ENCODE measurements at places on chromosomes 2 and 18.

- no peak for DNase-seq
These were observed 149.9 kb downstream of the PLCL1 start for GRCh38 chr2:197954328-197954727.

DNA sequence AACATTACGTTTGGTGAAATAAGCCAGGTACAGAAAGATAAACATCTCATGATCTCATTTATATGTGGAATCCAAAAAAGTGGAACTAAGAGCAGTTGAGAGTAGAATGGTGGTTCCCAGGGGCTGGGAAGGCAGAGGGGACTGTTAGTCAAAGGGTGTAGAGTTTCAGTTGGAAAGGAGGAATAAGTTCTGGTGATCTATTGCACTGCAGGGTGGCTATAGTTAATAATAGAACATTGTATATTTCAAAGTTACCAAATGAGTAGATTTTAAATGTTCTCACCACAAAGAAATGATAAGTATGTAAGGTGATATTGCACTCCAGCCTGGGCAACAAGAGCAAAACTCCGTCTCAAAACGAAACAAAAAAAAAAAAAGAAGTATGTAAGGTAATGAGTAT, 260.1 kb upstream of the RAB6C start:
- no peak for DNase-seq

DNA sequence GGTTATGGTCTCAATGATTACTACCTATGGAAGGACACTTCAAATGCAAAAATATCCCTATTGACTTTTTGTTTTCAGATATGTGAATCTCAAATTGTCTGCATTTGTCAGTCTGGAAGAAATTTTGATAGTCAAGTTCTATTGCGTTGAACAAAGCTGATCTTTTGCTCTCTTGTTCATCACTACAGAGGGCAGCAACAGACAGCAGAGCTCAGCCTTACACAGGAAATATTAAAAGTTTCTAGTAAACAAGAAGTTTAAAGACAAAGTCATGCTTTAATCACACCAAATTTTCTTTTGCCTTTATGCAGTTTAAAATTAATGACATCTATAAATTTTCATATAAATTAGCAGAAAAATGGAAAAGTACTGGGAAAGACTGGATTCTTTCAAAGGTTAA, 617.5 kb downstream of the NR4A2 start:
- DNase-seq = no peak

GRCh38 chr2:162202203-162202602, 41.0 kb downstream of the FAP start:
- DNase-seq = no peak

GRCh38 chr2:30690126-30690561, 117.1 kb downstream of the CAPN13 start:
- DNase-seq = no peak

DNA sequence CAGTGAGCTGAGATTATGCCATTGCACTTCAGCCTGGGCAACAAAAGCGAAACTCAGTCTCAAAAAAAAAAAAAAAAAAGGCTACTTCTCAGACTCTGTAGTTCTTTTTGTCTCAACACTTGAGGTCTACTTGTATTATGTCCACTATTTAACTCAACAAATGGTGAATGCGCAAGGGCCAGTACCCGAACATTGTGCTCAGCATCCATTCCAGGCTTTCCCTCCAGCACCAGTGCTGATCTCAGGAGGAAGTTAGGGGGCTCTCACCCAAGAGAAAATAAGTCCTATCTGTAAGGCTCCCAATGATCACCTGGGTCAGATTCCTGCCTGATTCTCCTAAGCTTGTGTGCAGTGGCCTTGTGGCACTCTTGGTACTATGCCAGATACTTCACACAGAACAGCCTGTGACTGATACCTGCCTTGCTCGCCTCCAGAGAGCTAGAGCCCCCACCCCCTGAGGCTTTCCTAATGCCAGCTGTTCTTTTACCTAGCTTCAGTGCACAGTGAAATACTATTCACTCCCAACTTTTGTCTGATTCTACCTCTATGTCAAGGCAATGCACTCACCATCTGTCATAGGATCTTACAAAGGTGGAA, 74.9 kb downstream of the INO80D start:
- no peak for DNase-seq

GRCh38 chr2:96940001-96940615, 46.3 kb downstream of the FAM178B start:
- DNase-seq = no peak

GRCh38 chr18:22346953-22347605, 70.6 kb downstream of the CTAGE1 start:
- DNase-seq = no peak

DNA sequence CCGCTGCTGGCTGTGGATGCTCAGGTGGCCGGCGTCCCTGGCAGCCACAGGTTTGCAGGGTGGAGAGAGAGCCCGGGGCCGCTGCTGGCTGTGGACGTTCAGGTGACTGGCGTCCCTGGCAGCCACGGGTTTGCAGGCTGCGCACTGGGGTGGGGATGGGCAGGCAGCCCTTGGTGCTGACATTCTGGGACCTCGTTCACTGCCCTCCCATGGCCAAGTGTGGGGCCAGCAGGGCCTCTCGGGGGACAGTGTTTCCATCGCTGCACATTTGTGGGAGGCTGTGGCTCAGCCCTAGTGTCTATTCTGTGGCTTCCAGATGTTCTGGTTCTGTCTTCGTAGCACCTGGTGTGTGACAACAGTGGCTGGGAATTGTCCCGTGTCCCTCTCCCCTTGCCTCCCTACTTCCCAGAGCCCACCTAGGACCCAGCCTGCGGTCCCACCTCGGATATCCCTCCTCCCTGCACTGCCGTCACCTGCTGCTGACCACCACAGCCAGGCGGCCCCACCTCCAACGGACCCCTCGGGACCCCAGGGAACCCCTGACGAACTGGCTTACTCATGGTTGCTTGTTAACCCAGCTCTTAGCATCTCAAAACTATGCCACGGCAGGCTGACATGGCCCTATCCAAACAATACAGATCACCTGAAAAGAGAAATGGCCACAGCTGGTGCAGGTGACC, 915 bp downstream of the CROCC2 start:
- DNase-seq = no peak

- DNase-seq = no peak
These were observed 164.4 kb downstream of the UPP2 start for GRCh38 chr2:158266111-158266510.

GRCh38 chr2:122357998-122358397, 602.5 kb downstream of the TSN start:
- DNase-seq = no peak

DNA sequence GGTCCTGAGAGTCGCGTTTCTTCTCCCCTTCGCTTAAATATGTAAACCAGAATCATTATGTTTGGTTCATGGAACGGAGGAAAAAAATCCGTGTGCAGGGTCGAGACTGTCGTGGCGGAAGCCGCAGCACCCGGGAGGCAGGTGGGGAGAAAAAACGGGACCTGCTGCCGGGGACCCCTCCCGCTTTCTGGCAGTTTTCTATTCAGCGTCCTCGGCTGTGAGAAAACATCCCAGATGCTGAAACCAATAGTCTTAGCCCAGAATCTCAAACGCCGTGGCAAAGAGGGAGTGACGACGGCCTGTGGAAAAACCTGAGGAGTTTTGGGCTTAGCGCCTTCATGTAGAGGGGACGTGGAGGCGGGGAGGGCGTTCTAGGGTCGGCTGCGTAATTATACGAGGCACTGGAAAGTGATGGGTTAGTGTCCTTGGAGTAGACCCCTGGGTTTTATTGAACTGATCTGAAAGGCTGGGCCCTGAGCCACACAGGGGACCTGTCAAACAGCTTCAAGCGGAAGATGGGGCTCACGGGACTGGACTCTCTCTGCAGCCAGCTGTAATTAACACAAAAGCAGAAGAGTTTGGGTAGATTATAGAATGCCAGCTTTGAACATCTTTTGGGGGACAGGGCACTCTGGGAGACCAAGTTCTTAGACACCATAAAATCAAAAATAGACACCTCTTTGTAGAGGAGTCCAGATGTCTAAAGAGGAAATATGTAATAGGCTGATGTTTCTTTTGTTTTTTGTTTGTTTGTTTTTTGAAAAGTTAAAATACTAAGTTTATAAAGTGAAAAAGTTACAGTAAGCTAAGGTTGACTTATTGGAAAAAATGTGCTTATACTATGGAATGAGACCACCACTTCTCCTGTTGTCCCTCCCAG, 834 bp upstream of the BUB1 start:
- DNase-seq = no peak

DNA sequence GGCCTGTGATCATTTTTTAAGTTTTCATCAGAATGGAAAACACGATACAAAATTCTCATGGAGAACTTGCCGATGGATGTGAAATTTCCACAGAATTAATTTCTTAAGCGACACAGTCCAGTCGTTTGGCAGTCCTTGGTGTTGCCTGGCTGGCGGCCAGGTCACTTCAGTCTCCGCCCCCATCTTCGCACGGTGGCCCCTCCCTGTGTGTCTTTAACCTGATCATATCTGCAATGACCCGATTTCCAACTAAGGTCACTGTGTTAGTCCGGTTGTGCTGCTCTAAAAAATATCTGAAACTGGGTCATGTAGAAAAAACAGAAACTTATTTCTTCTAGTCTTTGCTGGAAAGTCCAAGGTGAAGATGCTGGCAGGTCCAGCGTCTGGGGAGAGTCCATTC, 44.5 kb upstream of the COPS8 start:
- no peak for DNase-seq

GRCh38 chr2:235073868-235074413, 122.1 kb downstream of the SH3BP4 start:
- DNase-seq = no peak

DNA sequence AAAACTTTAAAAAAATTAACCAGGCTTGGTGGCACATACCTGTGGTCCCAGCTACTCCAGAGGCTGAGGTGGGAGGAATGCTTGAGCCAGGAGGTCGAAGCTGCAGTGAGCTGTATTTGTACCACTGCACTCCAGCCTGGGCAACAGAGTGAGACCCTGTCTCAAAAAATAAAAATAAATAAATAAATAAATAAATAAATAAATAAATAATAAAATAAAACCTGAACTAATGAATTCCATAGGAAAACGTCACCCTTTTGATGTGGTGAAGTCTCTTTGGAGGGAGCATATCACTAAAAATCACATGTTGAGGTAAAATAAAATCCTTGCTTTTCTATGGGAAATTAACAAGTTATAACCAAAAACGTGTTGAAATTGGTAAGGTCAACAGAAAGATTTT, 29.6 kb upstream of the ITGAV start:
- DNase-seq = no peak

- DNase-seq = no peak
These were observed 333.3 kb downstream of the SLC8A1 start for GRCh38 chr2:40118622-40119021.

DNA sequence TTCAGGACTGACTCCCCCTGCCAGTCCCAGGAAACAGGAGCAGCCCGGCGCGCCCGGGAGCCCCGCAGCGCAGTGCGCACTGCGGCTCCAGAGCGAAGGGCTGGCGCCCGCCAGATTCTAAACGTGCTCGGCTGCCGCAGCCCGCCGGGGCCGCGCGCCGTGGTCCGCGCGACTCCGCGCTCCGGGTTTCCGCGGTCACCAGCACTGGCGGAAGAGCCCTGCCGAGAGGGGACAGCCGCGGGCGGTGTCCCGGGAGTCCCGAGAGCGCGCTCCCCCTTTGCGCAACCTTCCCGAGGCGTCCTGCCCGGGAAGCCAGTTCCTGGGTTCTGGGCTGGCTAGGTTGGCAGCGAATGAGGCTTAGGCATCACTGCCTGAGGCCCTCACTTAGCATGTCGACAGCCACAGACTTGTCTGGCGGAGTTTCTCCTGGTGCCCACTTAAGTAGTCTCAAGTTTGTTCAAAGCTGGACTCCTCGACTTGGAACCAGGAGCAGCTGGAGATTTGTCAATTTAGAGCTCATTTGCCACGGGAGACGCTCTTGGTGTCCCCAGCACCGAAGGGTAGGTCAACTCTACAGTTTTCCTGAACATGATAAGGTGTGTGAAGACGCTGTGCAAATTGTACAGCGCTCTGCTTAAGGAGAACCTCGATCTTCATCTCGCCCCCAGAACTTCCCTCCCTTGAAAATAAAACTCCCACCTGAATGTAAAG, 1.5 kb upstream of the VSNL1 start:
- no peak for DNase-seq

DNA sequence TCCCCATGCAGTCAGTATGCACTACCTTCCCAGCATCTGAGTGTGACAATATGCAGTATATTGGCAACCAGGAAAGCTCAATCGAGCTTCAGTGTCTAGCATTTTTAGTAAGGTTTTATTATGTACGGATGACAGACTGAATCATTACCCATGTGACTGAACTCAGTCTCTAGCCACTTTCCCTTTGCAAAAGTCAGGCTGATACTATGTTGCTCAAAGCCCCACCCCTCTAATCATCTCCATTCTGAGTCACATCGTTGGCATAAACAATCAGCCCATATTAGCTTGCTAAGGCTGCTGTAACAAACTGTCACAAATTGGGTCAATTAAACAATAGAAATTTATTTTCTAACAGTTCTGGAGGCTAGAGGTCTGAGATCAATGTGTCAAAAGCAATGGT, 25.8 kb upstream of the SRD5A2 start:
- DNase-seq = no peak

DNA sequence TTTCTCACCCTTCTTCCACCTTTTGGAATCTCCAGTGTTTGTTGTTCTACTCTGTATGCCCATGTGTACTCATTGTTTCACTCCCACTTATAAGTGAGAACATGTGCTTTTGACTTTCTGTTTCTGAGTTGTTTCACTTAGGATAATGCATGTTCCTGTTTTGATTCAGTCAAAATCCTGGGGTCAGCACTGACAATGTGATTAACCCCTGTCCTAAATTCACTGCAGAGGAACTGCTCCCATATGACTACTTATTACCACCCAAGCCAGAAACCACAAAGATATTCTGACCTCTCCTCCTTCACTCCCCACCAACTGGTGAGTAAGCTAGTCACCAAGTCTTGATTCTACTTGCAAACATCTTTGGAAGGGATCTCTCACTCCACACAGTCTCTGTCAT, 251.4 kb upstream of the TCF4 start:
- DNase-seq = no peak

DNA sequence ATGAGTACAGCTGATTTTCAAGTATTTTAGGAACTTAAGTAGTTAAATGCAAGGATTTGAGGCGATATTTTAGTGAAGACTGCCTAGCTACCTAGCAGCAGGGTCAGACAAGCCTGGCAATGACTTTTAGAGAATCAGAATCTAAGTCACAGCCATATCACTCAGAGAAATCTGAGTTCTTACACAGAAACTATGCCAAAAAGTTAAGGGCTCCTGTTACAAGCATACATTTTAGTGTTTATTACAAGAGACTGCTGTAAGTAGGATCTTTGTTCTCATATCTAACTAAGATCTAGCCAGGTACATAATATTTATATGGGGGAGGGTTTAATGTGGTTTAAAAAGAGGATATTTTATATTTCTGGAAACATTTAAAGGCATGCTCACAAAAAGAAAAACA, 37.5 kb downstream of the MAP4K3 start:
- no peak for DNase-seq

DNA sequence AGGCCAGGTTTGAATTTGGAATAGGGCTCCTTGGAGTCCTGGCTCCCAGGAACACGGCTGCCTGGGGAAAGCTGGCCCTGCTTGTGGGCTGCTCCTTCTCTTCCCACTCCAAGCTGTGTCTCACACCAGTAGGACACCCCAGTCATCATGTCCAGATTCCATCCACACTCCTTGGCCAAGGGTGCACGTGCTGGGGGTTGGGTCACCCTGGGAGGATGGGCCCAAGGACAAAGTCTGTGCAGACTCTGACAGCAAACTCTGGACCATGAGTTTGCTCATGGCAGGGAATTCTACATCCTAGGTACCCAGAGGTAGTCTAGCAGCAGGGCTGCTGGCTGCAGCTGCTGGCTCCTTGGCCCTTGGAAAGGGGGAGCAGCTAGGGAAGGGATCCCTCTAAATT, 102.4 kb upstream of the EPAS1 start:
- DNase-seq = no peak

All from activated T-helper 9 cell treated with anti-CD3 and anti-CD28 coated beads, Interleukin-2, amount 50 U/mL, for 16 hours (primary cell).